Renal cortical epithelial cell (primary cell): ENCODE measurements at places on chromosomes 5 and 9.
A peak's percentile ranks its signal among the peaks of the same experiment; 100 is the strongest.

GRCh38 chr5:171647043-171647903 lies 138.3 kb upstream of the SMIM23 start:
- DNase-seq, result peak; percentile 23

DNA sequence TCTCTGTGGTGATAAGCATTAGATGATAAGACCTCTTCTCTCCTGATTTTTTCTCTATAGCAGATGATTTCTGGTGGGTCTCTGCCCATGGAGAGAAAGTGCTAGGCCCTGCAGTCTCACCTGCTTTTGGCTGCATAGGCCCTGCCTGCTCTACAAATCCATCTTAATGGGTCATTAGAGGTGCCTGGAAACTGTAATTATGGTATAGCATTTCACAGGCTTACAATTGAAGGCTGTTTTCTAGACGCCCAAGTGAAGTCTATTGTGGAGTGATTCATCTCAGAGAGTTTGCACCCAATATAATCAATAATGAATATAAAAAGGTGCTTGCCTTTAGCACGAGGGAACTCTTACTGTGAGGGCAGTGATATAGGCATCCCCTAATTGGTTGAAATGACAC lies 33.8 kb downstream of the NEUROG1 start:
- DNase-seq, result no peak

GRCh38 chr5:16548115-16548514 lies 68.7 kb downstream of the RETREG1 start:
- DNase-seq, result no peak

DNA sequence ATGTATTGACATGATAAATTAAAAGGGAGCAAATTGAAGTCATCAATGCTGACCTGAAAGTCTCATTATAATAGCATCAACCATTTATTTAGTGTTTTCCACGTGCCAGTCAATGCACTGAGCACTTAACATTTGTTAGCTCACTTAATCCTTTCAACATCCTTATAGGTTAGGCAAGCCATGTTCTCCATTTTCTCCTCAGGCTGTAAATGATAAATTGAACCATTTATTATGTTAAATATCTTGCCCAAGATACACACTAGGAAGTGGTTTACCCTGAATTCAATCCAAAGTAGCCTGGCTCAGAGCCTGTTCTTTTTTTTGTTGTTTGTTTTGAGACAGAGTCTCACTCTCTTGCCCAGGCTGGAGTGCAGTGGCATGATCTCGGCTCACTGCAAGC lies 25.0 kb upstream of the SNX2 start:
- DNase-seq, result no peak

GRCh38 chr5:95760273-95761191 lies 29.4 kb downstream of the RHOBTB3 start:
- peak; percentile 98 for DNase-seq

DNA sequence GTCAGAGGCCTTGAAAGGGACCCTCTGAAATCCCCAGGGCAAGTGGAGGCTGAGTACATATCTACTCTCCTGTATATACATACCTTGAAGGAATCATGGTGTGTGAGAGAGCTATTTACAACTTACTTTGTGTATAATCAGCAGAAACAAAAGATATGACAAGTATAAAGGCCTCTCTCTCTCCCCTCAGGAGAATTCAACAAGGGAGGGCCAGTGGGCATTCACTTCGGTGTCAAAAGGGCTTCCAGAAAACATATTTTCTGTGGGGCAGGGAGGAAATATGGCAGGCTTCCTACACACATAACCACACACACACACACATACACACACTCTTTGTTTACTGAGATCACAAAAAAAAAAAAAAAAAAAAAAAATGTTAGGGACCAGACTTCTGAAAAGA lies 181.7 kb downstream of the BNC2 start:
- DNase-seq, result no peak

- DNase-seq, result no peak
These were observed 98.9 kb upstream of the TAF11L2 start for GRCh38 chr5:17398866-17399835.

DNA sequence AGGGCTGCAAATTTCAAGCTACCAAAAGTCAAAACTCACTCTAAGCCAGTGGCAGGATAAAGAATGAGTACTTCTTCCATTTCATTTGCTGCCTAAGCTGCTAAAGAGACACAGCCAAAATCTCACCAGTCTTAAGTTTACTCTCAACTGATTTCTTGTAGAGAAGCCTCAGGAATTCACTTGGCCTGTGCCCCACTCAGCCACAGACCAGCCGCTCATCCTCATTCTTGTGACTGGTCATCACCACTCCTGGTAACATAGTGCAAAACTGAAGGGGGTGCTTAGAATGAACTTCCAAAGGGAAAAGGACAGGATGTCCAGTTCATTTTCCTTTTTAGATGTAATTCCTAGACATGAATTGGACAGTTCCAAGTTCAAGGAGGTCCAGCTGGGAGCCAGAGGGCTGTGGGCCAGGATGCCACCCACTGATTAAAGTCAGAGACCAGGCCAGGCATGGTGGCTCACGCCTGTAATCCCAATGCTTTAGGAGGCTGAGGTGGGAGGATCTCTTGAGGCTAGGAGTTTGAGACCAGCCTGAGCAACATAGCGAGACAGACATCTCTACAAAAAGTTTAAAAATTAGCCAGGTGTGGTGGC lies 72.7 kb upstream of the RANBP3L start:
- DNase-seq, result peak; percentile 65

DNA sequence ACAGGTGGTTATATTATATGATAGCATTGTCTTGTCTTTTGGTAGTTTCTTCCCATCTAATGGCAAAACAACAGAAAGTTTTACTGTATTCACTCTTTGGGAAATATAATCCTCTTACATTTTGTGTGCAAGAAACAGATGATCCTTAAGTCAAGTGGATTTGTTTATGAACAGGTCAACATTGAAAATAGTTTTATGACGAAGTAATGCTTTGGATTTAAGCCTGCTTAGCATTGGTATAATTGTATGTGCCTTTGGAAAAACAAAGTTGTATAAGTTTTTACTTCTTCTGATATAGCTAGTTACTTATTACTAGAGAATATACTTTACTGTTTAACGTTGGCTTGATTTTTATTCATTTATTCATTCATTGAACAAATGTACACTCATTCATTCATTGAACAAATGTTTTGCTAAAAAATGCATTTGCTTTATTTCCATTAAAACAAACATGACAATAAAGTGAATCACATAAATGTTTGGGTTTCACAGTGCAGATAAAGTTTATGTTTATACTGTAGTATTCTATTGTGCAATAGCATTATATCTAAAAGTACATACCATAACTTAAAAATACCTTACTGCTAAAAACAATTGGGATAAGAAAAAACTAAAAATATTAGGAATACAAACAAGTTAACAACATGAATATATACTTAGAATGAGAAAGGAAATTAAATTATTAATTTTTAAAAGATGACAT lies 12.3 kb downstream of the SGCD start:
- no peak for DNase-seq

GRCh38 chr5:1779782-1780613 lies 19.6 kb downstream of the MRPL36 start:
- no peak for DNase-seq

DNA sequence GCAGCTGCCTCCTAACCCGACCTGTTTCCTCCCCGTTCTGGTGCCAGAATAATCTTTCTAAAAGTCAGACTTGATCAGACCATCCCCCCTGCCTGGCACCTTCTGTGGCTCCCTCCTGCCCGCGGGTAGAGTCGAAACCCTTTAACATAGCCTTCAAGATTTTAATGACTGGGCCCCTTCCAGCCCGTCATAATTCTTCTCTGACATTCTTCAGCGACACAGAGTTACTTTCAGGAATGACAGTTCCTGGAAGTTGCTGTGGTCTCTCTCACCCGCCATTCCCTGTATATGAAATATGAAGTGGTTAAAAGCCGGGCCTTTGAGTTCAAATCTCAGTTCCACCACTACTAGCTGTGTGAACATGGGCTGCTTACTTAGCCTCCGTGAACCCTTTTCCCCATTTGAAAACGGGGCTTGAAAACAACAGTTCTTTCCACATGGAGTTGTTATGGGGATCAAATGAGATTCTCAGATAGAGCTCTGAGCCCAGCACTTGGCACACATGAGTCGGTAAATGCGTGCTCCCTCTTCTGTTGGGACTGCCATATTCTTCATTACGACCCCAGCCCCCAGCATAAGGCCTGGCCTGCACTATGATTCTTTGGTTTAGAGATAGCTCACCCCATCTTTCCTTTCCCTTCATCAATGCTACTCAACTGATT lies 737 bp downstream of the NANS start:
- DNase-seq, result no peak

- DNase-seq, result no peak
These were observed 262.0 kb downstream of the PLK2 start for GRCh38 chr5:58197875-58198274.

- no peak for DNase-seq
These were observed 61.0 kb upstream of the BASP1 start for GRCh38 chr5:17156463-17156862.

DNA sequence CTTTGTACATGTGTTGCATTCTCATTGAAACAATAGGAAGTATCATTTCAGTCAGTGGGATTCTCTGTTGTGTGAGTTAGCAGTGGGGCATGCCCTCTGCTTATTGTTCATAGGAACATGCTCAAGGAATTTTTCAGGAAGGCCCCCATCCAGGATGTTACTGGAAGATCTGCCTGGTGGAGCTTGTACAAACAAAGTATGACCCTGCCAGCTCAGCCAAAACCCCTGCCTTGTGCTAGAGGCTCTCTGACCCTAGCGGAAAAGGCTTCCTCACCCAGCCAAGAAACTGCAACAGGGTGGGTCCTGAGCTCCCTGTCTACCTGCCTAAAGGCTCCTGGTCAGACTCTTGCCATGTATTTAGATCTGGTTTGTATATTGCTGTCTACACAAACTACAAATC lies 43.2 kb downstream of the MRRF start:
- peak; percentile 23 for DNase-seq

GRCh38 chr9:133572821-133573361 lies 36.3 kb downstream of the FAM163B start:
- DNase-seq, result no peak

GRCh38 chr9:127014910-127015540 lies 100.4 kb downstream of the RALGPS1 start:
- no peak for DNase-seq

GRCh38 chr9:2465921-2466460 lies 155.6 kb upstream of the VLDLR start:
- peak; percentile 92 for DNase-seq

GRCh38 chr5:60287174-60287771 lies 393.7 kb upstream of the PDE4D start:
- peak; percentile 57 for DNase-seq

GRCh38 chr9:31519011-31519410 lies 865.4 kb upstream of the ACO1 start:
- DNase-seq, result peak; percentile 54

DNA sequence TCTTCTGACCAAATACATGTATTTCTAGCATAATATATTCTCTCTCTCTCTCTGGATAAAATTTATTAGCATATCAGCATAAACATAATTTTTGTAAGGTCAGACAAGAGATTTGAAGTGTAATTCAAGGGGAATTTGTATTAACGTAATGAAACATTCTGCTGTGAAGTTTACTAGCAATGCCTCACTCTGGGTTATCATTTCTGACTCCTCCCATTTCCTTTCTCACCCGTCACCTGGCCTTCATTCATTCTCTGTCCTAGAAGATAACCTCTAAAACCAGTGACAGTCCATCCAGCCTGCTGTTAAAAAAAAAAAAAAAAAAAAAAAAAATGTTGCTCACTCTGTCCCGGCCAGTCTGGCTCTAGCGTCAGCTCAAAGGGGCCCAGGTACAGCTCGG lies 27.1 kb downstream of the GRAMD2B start:
- DNase-seq, result no peak

- DNase-seq, result no peak
These were observed 146.7 kb downstream of the ROR2 start for GRCh38 chr9:91803151-91803940.

GRCh38 chr5:6603643-6604042 lies 29.2 kb downstream of the NSUN2 start:
- DNase-seq, result no peak

- DNase-seq, result peak; percentile 63
These were observed 16.4 kb upstream of the SMIM15 start for GRCh38 chr5:61178702-61179101.
